ENCODE measurements at places on chromosomes 16 and 17.

GRCh38 chr16:10206215-10206614, 24.0 kb upstream of the GRIN2A start:
- no peak for DNase-seq

- DNase-seq, result no peak
Observed at GRCh38 chr17:79171188-79171587, 96.6 kb downstream of the ENGASE start.

- DNase-seq, result no peak
Observed at GRCh38 chr17:51165680-51166197, 472 bp upstream of the NME2 start.

DNA sequence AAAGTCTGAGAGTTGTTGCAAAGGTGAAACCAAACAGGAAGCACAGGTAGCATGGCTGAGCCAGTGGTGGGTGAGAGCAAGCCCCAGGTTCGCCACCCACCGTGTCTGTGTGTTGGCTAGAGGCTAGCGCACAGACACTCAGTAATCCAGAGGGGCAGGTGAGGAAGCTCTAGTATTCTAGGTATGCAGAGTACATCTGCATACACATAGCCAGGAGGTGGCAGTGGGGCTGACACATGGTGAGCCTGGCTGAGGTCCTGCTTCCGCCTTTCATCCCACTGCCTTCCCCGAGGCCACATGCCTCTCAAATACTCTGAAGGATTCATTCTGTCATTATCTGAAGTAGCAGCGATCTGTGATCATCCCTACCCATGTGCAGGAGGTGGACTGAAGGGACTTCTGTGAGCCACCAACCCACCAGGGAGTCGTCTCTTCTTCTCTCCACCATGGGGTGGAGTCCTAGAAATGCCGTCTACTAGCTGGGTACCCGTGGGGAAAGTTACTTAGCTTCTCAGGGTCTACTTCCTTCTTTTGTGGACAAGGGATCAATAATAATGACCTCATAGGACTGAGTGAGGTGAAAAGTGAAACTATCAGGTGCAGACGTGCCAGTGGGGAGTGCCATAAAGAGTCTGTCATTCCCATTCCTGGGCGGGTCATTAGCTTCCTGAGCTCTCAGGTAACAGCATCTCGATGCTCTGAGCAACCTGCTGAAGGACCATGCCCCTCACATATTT, 36.0 kb upstream of the ICAM2 start:
- no peak for DNase-seq

DNA sequence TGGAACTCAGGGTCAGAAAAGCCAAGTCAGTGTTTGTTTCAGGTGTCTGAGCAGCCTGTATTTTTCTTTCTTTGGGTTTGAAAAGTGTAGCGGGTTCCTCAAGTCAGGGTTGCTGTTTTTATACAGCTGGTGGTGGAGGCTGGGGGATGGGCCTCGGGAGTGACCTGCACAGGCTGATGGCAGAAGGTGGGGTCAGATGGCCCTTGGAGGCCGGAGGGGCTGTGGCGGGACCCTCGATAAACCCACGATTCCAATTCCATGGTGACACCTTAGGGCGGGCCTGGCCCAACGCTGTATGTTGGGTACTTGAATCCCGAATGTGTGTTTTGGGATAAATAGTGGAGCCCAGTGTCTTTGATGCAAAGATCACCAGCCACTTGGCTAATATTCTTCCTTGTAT, 28.7 kb downstream of the COX4I1 start:
- DNase-seq, result no peak

All from H54 (cell line).